ENCODE measurements at places on chromosomes 3 and 15. TPM values are rescaled to one million over a fixed set of nuclear protein-coding genes. Genes with fewer than 3 reads are reported as not detected.

Gene ACKR2
- 0.89 TPM for total RNA-seq

Gene ITPKA
- 2.7 TPM for total RNA-seq

Gene ADAMTS7
- total RNA-seq: 32.1 TPM

Gene SI
- total RNA-seq: not detected

Gene ANKUB1
- not detected for total RNA-seq

Gene STAC
- total RNA-seq: 0.35 TPM

Gene AHSG
- not detected for total RNA-seq

Gene ZMYND10
- total RNA-seq: not detected

Gene CTXN2
- not detected for total RNA-seq

Gene CLDN1
- total RNA-seq: 0.46 TPM

Gene LMAN1L
- 21.9 TPM for total RNA-seq

Gene TM4SF18
- total RNA-seq: 15.8 TPM

Gene IFT80
- 8.9 TPM for total RNA-seq

Gene ANKRD34C
- total RNA-seq: 0.11 TPM

Gene DUSP7
- 25.0 TPM for total RNA-seq

Gene SGO1
- 0.43 TPM for total RNA-seq

All from Right ventricle myocardium inferior (tissue), 1 donor.